ENCODE measurements at places on chromosomes 2 and 18.

DNA sequence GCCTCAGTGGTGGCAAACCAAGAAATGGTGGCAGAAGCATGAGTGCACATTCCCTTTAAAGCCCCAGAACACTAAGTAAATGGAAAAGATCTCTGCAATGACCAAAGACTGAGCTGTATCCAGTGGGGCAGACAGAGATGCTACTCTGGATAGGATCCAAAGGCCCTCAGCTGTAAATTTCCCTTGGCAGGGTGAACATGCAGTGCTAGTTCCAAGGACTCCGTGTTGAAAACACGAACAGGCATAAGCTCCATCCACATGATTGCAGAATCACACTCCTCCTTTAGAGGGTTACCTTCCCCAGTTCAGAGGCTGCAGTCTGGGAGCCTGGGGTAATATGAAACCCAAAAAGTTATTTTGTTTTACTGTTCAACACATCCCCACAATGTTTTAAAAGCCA is 98.6 kb upstream of the KLF7 start:
- no peak for DNase-seq

DNA sequence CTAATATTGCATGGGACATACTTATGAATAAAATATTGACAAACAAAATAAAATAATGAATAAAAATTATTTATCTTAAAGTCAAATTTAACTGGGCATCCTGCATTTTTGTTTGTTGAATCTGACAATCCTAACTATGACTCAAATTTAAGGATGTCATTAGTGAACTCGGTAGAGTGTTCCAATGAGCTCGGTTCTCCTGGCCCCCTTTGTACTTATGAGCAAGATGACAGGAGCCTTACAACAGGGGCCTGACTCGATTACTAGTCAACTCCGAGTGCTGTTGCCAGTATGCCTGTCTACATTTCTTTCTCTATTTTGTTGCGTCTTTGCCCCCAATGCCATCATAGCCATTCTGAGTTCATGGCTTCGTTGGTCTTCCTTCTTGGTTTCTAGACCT is 40.3 kb downstream of the HRH4 start:
- no peak for DNase-seq

DNA sequence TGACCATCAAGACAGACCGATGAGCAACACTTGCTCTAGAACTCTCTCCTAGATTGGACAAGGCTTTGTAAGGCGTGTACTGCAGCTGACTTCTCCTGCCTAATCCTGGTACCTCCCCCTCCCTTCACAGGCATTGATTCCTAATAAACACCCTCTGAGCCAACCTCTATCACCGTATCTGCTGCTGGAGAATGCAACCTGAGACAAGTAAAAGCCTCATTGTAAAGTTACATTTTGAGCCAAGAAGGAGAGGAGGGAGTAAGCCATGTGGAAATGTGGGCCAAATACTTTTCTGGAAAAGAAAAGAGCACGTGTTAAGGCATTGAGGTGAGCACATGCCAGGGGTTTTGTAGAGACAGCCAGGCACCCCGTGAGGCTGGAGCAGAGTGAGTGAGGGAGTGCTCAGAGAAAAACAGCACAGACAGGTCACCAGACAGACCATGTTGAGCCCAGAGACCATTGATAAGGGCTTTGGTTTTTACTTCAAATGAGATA is 2.6 kb upstream of the WDFY1 start:
- no peak for DNase-seq

- no peak for DNase-seq
These were observed 207.1 kb upstream of the SLC8A1 start for GRCh38 chr2:40658941-40659340.

- DNase-seq, result no peak
These were observed 50.9 kb downstream of the GALR1 start for GRCh38 chr18:77300579-77300978.

- DNase-seq, result no peak
These were observed 69.6 kb downstream of the MAP4K4 start for GRCh38 chr2:101766871-101767739.

DNA sequence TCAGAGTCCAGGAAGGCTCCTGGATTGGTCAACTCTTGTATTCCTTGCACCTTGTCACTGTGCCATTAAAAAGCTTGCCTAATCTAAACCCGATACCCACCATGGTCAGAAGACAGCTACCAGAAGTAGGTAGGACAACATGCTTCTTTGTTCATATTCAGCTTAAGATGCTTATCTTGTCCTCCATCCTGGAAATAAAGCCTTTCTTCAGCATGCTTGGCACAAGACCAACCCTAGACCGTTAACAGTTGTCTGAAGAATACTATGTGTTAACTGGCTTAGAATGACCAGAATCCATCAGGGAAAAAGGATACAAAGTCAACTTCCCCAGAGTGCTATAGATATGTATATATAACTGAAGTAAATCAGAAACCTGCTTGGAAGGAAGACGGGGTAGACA is 193.9 kb downstream of the ZRANB3 start:
- DNase-seq, result no peak

DNA sequence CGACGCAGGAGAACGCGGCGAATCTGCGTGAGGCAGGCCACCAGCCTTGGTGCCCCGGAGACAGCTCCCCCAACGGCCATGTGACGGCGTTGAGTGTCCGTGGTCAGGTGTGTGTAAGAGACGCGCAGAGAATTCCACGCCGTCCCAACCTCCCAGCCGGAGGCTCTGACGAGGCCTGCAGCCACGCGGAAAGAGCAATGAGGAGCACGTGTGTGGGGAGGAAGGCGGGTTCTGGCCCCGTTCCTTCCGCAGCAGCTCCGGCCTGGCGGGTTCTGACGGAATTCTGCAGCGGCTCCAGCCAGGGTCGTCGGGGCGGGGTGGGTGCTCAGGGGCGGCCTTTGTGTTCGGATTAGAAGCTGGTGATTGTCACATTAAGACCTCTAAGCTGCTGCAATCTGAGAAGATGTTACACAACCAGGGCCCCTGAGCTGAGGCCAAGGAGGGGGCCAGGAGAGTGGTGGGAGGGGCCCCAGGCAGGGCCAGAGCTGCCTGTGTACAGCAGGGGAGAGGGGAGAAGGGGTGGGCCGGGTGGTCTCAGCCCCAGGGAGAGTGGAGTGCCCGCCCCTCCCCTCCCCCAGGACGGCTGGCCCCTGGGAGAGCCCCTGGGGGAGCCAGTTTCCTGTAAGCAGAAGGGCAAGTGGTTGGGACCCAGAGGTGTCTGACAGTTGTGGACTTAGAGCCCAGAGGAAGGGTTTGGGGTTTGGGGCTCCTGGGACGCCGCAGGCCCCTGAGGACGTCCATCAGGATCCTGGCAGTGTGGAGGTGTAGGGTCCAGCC is 5.1 kb upstream of the GAL3ST2 start:
- DNase-seq, result no peak

All from T-helper 2 cell (primary cell).